ENCODE measurements at places on chromosomes 16 and 17. TPM values are rescaled to one million over a fixed set of nuclear protein-coding genes. Genes with fewer than 3 reads are reported as not detected.

DNA sequence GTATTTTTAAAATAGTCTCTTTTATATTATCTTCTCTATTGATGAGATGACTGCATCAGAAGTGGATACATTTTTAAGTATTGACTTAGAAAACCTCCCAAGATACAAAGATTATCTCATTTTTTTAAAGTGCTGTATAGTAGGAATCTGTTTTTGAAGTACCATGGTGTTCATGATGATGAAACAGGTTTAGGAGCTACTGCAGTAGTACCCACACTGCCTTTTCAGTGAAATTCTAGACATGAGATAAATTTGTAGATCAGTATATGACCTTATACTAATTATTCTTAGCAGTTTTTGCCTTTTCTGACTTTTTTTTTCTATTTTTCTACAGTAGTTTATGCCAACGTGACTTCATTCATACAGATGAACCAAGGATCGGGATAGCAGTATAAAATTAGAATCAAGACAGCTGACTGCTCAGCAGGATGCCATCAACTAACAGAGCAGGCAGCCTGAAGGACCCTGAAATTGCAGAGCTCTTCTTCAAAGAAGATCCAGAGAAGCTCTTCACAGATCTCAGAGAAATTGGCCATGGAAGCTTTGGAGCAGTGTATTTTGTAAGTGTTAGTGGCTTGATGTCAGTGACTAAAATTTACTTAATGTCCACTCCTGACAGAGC is 61.1 kb downstream of the TAOK1 start:
- DNase-seq = no peak
- no peak overlapping the region for H3K27ac ChIP-seq
- H3K36me3 ChIP-seq = no peaks in the 10 kb centered on the region
- H3K27me3 ChIP-seq = no peaks in the 10 kb centered on the region
- no peak overlapping the region for H3K4me3 ChIP-seq

GRCh38 chr16:89938175-89938885 is 10.2 kb upstream of the DEF8 start:
- no peak overlapping the region for H3K27ac ChIP-seq
- DNase-seq = no peak
- H3K36me3 ChIP-seq = no peaks in the 10 kb centered on the region
- no peaks in the 10 kb centered on the region for H3K4me1 ChIP-seq
- H3K4me3 ChIP-seq = no peak overlapping the region

- H3K4me3 ChIP-seq = no peak overlapping the region
- no peaks in the 10 kb centered on the region for H3K4me1 ChIP-seq
- no peaks in the 10 kb centered on the region for H3K36me3 ChIP-seq
- H3K27ac ChIP-seq = no peak overlapping the region
Observed at GRCh38 chr17:76989519-76989918, 121.3 kb downstream of the MGAT5B start.

DNA sequence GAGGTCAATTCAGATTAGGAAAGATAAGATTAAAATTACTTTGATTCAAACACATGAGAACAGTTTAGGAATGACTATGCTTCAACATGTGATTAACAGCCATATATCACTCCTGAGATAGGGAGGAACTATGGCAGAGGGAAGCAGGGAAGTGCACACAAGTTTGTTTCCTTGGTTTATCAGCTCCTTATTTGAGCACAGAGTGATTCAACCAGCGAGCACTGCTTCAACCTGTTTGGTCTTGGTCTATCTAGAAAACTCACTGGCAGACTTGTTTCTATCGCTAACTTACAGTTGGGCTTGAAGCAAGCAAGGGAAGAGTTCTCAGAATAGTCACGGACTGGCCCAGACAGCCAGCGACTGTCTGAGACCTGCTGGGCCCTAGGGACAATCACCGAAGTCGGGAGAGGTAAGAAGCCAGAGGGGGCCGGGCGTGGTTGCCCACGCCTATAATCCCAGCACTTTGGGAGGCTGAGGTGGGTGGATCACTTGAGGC is 23.5 kb downstream of the TUBG1 start:
- no peaks in the 10 kb centered on the region for H3K36me3 ChIP-seq
- no peak overlapping the region for H3K27ac ChIP-seq
- H3K27me3 ChIP-seq = no peaks in the 10 kb centered on the region
- DNase-seq = no peak
- no peaks in the 10 kb centered on the region for H3K4me1 ChIP-seq
- no peak overlapping the region for H3K4me3 ChIP-seq

DNA sequence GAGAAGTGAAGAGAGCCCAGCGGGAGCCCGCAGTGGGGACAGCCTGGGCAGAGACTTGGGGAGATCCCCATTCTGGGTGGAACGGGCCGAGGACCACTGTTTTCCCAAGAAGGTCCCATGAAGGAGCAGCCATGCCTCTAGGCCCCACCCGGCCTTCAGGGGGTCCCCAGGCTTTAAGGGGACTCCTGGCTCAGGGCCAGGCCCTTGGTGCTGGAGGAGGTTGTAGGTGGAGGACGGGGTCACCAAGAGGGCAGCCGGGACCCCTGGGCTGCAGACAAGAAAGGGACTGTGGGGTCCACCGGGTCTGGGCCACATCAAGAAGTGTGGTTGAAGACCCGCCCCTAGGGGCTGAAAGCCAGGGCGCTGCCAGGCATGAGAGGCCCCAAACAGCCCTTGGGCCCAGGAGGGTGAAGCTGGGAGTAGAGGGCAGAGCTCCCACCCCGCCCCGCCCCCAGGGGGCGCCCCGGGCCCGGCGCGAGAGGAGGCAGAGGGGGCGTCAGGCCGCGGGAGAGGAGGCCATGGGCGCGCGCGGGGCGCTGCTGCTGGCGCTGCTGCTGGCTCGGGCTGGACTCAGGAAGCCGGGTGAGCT is at the start of gene PRSS21:
PRSS21 (plus strand) TSS at position 487 of the 589 bp plus-strand sequence; CDS start at position 519, 32 bp downstream.
- DNase-seq = no peak
- no peak within 1 kb of the TSS for H3K27ac ChIP-seq
- H3K4me1 ChIP-seq = no peaks in the 10 kb centered on the region
- H3K4me3 ChIP-seq = no peak within 1 kb of the TSS

DNA sequence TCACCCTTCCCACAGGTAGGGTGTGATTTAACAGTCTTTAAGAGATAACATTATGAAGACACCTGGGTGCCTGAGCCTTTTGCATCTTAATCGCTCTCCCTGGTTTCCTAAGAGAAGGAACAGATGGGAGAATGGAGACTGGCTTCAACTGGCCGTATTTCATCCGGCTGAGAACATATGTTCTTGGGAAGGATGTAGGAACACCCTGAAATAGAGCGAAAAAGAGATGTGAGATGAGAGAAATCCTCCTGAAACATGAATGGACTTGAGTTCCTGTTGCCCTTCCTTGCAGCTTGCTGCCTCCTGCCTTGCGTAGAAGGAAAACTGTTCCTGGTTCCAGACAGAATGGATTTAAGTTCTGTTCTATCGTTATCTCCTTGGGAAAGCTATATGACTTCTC is 385.4 kb upstream of the RBFOX1 start:
- no peaks in the 10 kb centered on the region for H3K4me1 ChIP-seq
- DNase-seq = no peak
- no peak overlapping the region for H3K4me3 ChIP-seq
- no peak overlapping the region for H3K27ac ChIP-seq
- H3K27me3 ChIP-seq = no peaks in the 10 kb centered on the region

TMC8 gene
- 2.4 TPM for total RNA-seq

PLEKHG4 gene
- 6.8 TPM for total RNA-seq

All from uterus (tissue), 4 donors.